ENCODE measurements at places on chromosomes 4 and X.
A peak's percentile ranks its signal among the peaks of the same experiment; 100 is the strongest.

GRCh38 chr4:19401301-19402080, 850.2 kb upstream of the SLIT2 start:
- no peak for ATAC-seq

GRCh38 chr4:53640576-53641453, 49.5 kb upstream of the LNX1 start:
- no peak for ATAC-seq

GRCh38 chr4:1595789-1596325, 88.3 kb downstream of the FAM53A start:
- no peak for ATAC-seq

GRCh38 chr4:121709766-121710405, 13.1 kb upstream of the ANXA5 start:
- ATAC-seq, result no peak

GRCh38 chr4:113049421-113050370, at the start of gene ANK2:
Gene ANK2, plus strand, starts transcription at chr4:113049653. Its CDS starts 76 bp downstream, at chr4:113049729.
- ATAC-seq, result no peak

GRCh38 chrX:53746718-53747117, 60.2 kb upstream of the HUWE1 start:
- ATAC-seq, result no peak

DNA sequence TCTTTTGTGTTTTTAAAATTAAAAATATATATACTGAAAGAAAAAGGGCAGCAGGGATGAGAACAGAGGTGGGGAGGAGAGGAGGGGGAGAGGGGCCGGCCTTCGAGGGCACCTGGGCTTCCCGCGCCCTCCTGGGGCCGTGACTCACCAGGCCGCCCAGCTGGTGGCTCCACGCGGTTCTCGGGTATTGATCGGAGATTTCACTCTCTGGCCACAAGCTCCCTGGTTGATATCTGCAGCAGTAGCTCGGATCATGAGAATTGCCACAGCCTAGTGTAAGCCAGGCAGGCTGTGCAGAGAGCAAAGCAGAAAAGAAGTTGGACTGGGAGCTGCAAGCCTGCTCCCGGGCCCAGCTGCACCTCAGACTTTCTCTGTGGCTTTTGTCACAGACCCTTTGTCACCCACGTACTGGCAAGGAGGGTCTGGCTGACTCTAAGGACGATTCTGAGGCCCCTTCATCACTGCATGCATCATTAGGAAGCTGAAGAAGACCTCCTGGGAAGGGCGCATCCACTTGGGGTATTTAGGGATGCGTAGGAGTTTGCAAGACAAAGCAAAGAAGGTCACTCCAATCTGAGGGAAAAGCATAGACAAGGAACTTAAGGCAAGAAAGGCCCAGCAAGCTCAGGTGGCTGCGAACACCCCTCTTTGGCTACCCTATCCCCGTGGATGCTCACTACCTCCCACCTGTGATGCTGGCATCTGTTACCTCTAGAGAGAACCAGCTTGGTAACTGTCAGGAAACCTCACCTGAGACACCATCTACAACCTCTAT, 71.7 kb downstream of the CPZ start:
- no peak for ATAC-seq

GRCh38 chr4:93867416-93868001, 39.0 kb downstream of the ATOH1 start:
- ATAC-seq, result no peak

DNA sequence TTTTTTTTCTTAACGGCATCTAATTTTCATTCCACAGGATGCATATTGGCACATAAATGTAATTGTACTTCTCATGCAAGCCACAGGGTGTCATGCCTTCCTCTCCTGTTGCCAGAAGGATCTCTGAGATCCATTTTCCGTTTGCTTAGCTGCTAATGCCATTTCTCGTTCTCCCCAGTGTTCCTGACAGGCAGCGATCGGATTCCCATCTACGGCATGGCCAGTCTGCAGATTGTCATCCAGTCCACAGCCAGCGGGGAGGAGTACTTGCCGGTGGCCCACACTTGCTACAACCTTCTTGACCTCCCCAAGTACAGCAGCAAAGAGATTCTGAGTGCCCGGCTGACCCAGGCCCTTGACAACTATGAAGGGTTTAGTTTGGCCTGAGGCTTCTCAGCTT, 8.9 kb upstream of the NAP1L5 start:
- ATAC-seq, result no peak

GRCh38 chrX:121949041-121949760, 901.8 kb downstream of the GLUD2 start:
- no peak for ATAC-seq

GRCh38 chrX:124421898-124422655, 75.7 kb downstream of the SH2D1A start:
- no peak for ATAC-seq

GRCh38 chr4:2787230-2788100, 5.4 kb upstream of the SH3BP2 start:
- ATAC-seq, result peak; percentile 84

- no peak for ATAC-seq
Observed at GRCh38 chr4:165563851-165564250, 185.0 kb downstream of the CPE start.

All from stimulated activated memory B cell treated with anti-CD40 and anti-IgM and Interleukin-4, amounts not matched to agents 10 μg/mL and 1 μg/mL and 100 μg/mL, for 72 hours (primary cell).